ENCODE measurements at places on chromosomes 7 and 10. TPM values are rescaled to one million over a fixed set of nuclear protein-coding genes. Genes with fewer than 3 reads are reported as not detected.
A peak's percentile ranks its signal among the peaks of the same experiment; 100 is the strongest.

DNA sequence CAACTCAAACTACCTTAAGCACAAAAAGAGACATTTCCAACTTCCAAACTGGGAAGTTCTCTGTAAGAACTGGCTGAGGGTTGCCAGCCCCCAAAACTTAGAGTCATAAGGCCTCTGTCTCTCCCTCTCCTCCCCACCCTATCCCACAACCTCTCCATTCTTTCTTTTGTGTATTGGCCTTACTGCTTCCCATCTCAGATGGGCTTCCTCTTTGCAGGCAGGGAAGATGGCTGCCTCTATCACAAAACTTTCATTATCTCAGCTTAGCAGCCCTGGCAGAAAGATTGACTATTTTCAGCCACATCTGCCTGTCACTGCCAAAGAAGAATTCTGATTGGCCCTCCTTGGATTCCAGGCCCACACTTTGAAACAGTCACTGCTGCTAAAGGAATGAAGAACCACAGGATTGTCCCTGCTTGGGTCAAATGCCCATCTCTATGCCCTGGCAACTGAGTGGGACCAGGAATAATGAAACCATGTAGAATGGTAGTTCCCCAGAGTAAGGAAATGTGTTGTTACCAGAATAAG lies 58.0 kb upstream of the PRKAR2B start:
- no peak for DNase-seq

DNA sequence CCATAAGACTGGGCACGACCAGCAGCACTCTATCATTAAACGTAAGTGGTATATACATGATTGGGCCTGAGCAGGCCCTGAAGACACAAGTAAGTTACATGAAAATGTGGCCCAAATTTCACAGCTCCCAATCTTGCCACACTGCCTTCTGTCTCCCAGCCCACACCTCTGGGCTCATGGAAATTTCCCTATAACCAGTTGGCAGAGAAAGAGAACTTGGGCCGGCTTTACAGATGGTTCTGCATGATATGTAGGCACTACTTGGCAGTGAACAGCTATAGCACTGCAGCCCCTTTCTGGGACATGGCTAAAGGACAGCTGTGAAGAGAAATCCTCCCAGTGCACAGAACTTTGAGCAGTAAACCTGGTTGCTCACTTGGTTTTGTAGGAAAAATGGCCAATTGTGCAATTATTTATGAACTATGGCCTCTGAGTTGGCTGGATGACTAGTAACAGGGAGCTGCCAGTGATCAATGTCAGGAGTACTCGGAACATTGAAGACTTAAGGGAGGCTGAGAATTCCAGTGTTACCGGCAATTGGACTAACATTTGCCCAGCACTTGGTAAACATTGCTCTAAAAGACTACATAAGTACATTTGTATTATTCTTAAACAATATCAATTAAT lies 1006.6 kb upstream of the LRRN3 start:
- DNase-seq = no peak

GRCh38 chr10:94037286-94037685 lies 43.6 kb downstream of the PLCE1 start:
- DNase-seq = no peak

DNA sequence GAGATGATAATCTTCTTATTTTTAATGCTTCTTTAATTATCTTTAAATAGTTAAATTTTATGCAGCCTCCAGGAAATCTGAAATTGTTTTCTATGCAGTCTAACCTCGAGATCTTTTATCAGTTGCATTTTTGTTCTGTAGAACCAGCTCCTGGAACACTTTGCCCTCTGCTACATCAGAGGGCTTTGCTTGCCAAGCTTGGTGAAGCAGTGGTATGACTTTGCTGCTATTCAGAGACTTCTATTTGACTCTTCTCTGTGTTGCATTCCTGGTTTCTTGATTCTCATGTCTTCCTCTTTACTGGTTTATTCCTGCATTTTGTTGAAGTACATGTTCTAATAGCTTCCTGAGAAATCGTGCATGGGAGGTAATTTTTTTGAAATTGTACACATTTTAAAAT lies 163.7 kb upstream of the TMEM229A start:
- DNase-seq = no peak

DNA sequence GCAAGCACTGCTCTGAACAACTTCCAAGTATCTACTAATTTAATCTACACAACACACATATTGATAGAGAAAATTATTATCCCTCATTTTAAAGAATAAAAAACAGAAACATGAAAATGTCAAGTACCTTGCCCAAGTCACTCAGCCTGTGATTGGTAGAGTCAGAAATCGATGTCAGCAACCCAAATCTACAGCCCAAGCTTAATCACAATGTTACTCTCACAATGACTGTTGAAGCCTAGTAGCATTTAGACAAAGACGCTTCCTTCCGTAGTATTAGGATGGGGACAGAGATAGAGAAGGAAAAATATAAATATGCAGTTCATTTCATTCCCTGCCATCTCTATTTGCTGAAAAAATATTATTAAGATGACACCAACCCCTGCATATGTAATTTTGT lies 242.5 kb downstream of the ELMO1 start:
- no peak for DNase-seq

- no peak for DNase-seq
These were observed 302.2 kb upstream of the PODXL start for GRCh38 chr7:131858611-131859010.

GRCh38 chr7:150842716-150843115 lies 9.6 kb upstream of the AOC1 start:
- DNase-seq = no peak

DNA sequence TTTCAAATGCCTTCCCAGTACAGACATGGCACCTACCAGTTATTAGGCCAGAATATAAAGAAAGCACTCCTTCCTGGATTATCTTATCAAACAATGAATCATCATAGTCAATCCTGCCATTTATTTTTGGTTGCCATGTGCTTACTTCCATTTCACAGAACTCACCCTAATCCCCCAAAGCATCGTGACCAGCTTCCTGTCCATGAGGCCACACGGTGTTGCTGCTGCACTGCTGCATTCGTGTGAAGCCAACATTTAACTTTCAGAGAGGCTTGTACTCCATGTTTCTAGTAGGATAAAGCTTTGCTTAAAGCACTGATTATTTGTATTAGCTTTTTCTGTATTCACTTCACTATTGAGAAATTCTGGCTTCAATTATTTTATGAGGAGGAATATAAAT lies 14.4 kb downstream of the COL28A1 start:
- DNase-seq = no peak

DNA sequence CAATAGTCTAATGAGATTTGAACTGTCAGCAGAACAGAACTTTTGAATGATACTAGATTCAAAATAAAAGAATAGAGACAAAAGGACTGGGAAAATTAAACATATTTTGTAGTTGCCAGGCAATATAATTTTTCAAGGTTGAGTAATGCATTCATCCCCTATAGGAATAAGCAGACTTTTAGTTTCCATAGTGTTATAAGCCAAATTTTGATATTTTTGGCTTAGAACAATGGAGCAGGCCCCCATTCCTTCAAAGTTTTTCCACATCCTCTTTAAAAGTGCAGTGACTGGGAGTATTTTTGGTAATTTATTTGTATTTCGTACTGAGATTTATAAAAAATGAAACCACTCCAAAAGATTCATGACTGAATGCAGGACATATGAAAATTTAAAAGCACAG lies 24.0 kb downstream of the MEOX2 start:
- DNase-seq = no peak

DNA sequence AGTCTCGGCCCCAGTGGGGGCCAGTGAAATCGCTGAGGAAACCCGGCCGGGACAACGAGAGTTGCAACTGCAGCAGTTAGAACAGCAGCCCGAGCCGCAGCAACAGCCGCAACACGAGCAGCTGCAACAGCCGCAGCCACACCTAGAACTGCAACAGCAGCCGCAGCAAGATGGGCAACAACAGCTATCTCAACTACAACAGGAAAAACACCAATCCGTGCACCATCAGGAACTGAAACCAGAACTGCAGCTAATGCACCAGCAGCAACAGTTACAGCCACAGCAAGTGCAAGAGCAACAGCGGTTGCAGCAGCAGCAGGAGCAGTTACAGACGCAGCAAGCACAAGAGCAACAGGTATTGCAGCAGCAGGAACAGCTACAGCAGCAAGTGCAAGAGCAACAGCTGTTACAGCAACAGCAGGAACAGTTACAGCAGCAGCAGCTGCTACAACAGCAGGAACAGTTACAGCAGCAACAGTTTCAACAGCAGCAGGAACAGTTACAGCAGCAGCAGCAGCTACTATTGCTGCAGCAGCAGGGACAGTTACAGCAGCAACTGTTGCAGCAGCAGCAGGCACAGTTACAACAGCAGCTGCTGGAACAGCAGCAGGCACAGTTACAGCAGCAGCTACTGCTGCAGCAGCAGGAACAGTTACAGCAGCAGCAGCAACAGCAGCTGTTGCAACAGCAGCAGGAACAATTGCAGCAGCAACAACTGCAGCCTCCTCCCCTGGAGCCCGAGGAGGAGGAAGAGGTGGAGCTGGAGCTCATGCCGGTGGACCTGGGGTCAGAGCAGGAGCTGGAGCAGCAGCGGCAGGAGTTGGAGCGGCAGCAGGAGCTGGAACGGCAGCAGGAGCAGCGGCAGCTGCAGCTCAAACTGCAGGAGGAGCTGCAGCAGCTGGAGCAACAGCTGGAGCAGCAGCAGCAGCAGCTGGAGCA lies 6.1 kb downstream of the ZNF853 start:
- DNase-seq = no peak

- no peak for DNase-seq
These were observed 96.4 kb upstream of the DIP2C start for GRCh38 chr10:785861-786214.

DNA sequence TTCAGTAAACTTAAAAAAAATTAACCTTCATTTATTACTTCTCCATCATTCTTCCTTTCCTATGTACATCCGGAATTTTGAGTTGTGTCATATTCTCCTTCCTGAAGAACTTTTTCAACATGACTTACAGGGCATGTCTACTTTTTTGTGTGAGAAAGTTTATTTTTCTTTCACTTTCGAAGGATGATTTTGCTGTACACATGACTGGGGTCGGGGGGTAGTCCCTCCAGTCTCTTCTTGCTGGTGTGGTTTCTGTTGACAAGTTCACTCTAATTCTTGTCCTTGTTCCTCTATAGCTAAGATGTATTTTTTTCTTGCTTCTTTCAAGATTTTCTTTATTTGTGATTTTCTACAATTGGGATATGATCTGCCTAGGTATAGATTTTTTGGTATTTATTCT lies 55.8 kb downstream of the INPP5A start:
- no peak for DNase-seq

- DNase-seq = no peak
These were observed 650.4 kb downstream of the SDK1 start for GRCh38 chr7:3951316-3952055.

- no peak for DNase-seq
These were observed 91.0 kb upstream of the NFE2L3 start for GRCh38 chr7:26060733-26061677.

GRCh38 chr10:102615361-102615760 lies 28.9 kb upstream of the TRIM8 start:
- peak; percentile 25 for DNase-seq

DNA sequence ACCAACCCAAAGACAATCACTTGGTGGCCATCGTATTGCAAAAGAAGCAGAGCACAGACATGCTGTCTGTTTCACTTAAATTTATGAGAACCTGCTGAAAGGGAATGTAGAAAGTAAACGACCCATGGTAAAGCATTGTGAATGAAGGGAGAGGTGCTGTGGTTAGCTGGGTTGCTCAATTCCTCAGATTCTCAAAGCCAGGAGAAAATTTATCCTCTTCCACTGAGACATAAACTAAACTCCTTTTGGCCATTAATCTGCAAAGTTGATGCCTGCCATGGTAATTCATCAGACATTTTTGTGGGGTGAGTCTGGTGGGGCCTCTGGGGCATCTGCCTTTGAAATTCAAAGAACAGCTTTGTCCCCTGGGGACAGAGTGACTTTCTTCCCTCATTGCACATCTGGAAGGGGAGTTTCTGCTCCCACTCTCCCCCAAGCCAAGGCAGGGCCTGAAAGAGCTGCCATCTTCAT lies 951.0 kb downstream of the LRMDA start:
- peak; percentile 28 for DNase-seq

- no peak for DNase-seq
These were observed 609 bp downstream of the MAT1A start for GRCh38 chr10:80288849-80289248.

DNA sequence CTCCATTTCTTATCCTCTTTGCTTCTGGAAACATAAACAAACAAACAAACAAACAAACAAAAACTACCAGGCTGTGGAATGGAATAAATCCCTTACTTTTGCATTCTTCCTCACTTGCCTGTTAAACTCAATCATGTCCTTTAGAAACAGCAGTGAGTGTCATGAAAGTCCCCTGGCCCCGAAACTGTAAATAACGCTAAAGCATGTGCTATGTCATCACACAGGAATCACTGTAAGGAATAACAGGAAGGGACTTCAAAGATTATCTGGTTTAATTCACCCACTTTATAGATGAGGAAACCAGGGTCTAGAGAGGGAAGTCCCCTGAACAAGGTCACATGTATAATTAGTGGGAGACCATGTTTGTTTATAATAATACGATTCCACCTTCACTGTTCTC lies 159.4 kb upstream of the MEOX2 start:
- no peak for DNase-seq

DNA sequence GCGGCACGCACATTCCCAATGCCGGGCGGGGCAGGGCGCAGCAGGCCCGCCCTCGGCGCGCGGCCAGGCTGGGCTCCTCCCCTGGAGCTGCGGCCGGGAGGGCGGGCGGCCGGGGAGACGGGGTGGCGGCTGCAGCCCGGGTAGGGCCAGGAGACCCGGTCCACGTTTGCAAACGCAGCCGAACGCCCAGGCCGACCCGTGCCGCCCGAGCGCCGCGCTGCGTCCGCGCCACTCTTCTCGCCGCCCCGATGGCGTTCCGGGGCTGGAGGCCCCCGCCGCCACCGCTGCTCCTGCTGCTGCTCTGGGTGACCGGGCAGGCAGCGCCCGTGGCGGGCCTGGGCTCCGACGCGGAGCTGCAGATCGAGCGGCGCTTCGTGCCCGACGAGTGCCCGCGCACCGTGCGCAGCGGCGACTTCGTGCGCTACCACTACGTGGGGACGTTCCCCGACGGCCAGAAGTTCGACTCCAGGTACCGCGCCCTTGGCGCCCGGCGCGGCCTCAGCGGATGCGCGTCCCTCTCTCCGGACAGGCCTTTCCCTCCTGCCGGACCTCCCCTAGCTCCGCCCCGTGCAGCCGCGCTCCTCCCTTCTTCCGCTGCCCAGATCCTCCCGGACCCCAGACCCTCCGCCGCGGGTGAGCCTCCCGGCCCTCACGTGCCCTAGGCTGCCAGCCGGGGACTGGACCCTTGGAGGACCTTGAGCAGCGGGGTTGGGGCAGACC lies at the start of gene FKBP9:
TSS of gene FKBP9 (plus strand) at position 115 of the 720 bp plus-strand sequence. CDS start at position 249, 134 bp downstream.
- peak; percentile 89 for DNase-seq

- no peak for DNase-seq
These were observed 81.9 kb upstream of the DNAAF5 start for GRCh38 chr7:644381-645305.

RBM20 gene
- not detected for total RNA-seq

LIPA gene
- 22.3 TPM for total RNA-seq

MBL2 gene
- not detected for total RNA-seq

NXPH1 gene
- total RNA-seq = not detected

TSPAN12 gene
- not detected for total RNA-seq

GPR158 gene
- not detected for total RNA-seq

ZNF800 gene
- 55.1 TPM for total RNA-seq

MRPS16 gene
- total RNA-seq = 247 TPM

PNLIPRP3 gene
- 9.5 TPM for total RNA-seq

GOLGA7B gene
- not detected for total RNA-seq

Measured in MCF 10A (cell line).